A549 treated with CpdA at 1 μM for 4 hours (cell line): ENCODE measurements at places on chromosomes 12 and 14. TPM values are rescaled to one million over a fixed set of nuclear protein-coding genes. Genes with fewer than 3 reads are reported as not detected.

The PPP1R36 gene
- 0.25 to 0.59 TPM (median 0.36 TPM) in 5 replicates for total RNA-seq

The FKBP11 gene
- total RNA-seq, result 46.4 to 62.3 TPM (median 57.0 TPM) in 5 replicates

The ARHGAP9 gene
- 0.20 to 0.91 TPM (median 0.40 TPM) in 5 replicates for total RNA-seq

The GYS2 gene
- not detected in 5 replicates for total RNA-seq

The EXOC5 gene
- 26.9 to 41.8 TPM (median 38.5 TPM) in 5 replicates for total RNA-seq

The RNASE1 gene
- total RNA-seq, result 0.16 to 0.35 TPM (median 0.24 TPM) in 3 of 5 replicates, not detected in the others

The OR4K1 gene
- total RNA-seq, result not detected in 5 replicates

The PRB2 gene
- not detected in 5 replicates for total RNA-seq

The ITFG2 gene
- 15.8 to 17.3 TPM (median 17.0 TPM) in 5 replicates for total RNA-seq

The TSPAN19 gene
- 0.31 TPM in 1 of 5 replicates, not detected in the others for total RNA-seq

The RFLNA gene
- total RNA-seq, result 0.13 to 0.24 TPM (median 0.17 TPM) in 3 of 5 replicates, not detected in the others

The HOXC6 gene
- total RNA-seq, result 3.8 to 4.9 TPM (median 4.6 TPM) in 5 replicates

The ESRRB gene
- 0.12 to 0.26 TPM (median 0.18 TPM) in 5 replicates for total RNA-seq

The WIF1 gene
- total RNA-seq, result not detected in 5 replicates

The FAR2 gene
- 0.05 to 0.42 TPM (median 0.15 TPM) in 3 of 5 replicates, not detected in the others for total RNA-seq

The KRT83 gene
- total RNA-seq, result 2.2 to 6.1 TPM (median 5.3 TPM) in 5 replicates

The SLC10A1 gene
- total RNA-seq, result not detected in 5 replicates

The ADAMTS20 gene
- not detected in 5 replicates for total RNA-seq

The SIX1 gene
- total RNA-seq, result 6.1 to 8.5 TPM (median 7.8 TPM) in 5 replicates

The DNAJC22 gene
- 19.2 to 24.7 TPM (median 20.0 TPM) in 5 replicates for total RNA-seq

The KRT73 gene
- not detected in 5 replicates for total RNA-seq

The NUAK1 gene
- 10.8 to 12.7 TPM (median 12.0 TPM) in 5 replicates for total RNA-seq

The COX8C gene
- total RNA-seq, result not detected in 5 replicates

The PLEKHD1 gene
- total RNA-seq, result 0.02 to 0.03 TPM in 2 of 5 replicates, not detected in the others

The RDH16 gene
- total RNA-seq, result 0.05 to 0.15 TPM (median 0.08 TPM) in 5 replicates

The OR11G2 gene
- total RNA-seq, result not detected in 5 replicates

The MAP1LC3B2 gene
- 0.94 to 2.6 TPM (median 1.6 TPM) in 5 replicates for total RNA-seq

The CLEC6A gene
- total RNA-seq, result not detected in 5 replicates
